CD4-positive, alpha-beta T cell treated with Interleukin-4 for 1 hour (primary cell): ENCODE measurements at places on chromosomes 11 and 22.

GRCh38 chr11:111836721-111837120 is 34.7 kb downstream of the ALG9 start:
- DNase-seq, result no peak

- no peak for DNase-seq
Observed at GRCh38 chr22:47621253-47621652, 858.8 kb downstream of the TBC1D22A start.

- DNase-seq, result no peak
Observed at GRCh38 chr11:70713988-70714665, 315.8 kb downstream of the CTTN start.

GRCh38 chr22:39457198-39457555 is 365 bp downstream of the MGAT3 start:
- no peak for DNase-seq

- DNase-seq, result no peak
Observed at GRCh38 chr22:39699631-39700360, 129.2 kb downstream of the CACNA1I start.
